H4 (cell line): ENCODE measurements at places on chromosomes 12 and 14. TPM values are rescaled to one million over a fixed set of nuclear protein-coding genes. Genes with fewer than 3 reads are reported as not detected.

Gene KERA
- total RNA-seq = not detected in 2 replicates

Gene IAPP
- total RNA-seq = not detected in 2 replicates

DNA sequence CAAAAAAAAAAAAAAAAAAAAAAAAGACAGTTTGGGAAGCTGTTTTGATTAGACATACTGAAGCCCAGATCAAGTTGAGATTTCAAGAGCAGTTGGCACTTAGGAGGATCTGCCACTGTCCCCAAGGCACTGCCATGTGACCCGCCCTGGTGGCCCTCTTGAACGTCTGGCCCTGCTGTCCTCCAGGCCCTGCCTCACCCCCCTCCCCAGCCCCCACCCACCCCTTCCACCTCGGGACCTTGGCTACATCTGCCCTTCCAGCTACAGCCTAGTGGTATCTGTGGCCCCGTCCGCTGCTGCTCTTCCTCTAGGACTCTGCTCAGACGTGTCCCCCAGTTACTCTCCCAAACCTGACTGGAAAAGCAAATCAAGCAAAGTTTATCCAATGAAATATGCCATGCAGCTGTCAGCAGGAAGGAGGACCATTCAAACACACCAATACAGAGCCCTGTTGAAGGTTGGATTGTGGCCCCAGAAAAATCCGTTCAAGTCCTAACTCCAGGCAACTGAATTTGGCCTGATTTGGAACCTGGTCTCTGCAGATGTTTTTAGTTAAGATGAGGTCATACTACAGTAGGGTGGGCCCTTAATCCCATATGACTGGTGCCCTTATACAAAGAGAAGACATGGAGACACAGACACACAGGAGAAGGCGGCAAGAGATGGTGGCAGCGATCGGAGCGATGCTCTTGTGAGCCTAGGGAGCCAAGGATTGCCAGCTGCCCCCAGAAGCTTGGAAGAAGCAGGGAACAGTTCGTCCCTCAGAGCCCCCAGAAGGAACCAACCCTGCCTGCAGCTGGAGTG lies 17.7 kb downstream of the SLC25A29 start:
- no peak for DNase-seq

DNA sequence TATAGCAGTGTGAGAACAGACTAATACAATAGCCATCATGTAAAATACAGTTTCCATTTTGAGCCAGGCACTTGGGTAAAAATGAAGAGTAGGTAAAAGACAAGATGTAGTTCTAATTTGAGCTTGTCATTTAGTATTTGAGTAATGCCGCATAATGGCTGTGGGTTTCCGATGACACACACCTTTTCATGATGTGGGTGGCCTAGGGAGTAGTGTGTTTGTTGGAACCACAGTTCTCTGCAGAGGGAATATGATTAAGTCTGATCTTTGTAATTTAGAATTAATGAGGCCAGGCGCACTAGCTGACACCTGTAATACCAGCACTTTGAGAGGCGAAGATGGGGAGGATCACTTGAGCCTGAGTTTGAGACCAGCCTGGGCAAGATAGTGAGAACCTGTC lies 61.8 kb downstream of the RCOR1 start:
- DNase-seq = no peak

- DNase-seq = no peak
These were observed 53.2 kb upstream of the NELL2 start for GRCh38 chr12:44929236-44929885.

GRCh38 chr14:79453276-79453675 lies 758.0 kb downstream of the DIO2 start:
- no peak for DNase-seq

- no peak for DNase-seq
These were observed 5.1 kb downstream of the MBIP start for GRCh38 chr14:36315159-36315853.
